Liver (tissue), 10 donors: ENCODE measurements at places on chromosomes 1 and 21. TPM values are rescaled to one million over a fixed set of nuclear protein-coding genes. Genes with fewer than 3 reads are reported as not detected.

The CASZ1 gene
- 3.5 TPM for total RNA-seq

The TFF3 gene
- 0.50 TPM for total RNA-seq

The CACNA1S gene
- total RNA-seq = 0.33 TPM

GRCh38 chr1:11823366-11824137 lies 17.6 kb downstream of the CLCN6 start:
- DNase-seq = no peak
- no peaks in the 10 kb centered on the region for H3K4me1 ChIP-seq
- H3K27ac ChIP-seq = no peak overlapping the region

- DNase-seq = no peak
- H3K36me3 ChIP-seq = no peaks in the 10 kb centered on the region
- H3K4me1 ChIP-seq = no peaks in the 10 kb centered on the region
- H3K27ac ChIP-seq = no peak overlapping the region
Observed at GRCh38 chr1:9629445-9630201, 21.9 kb upstream of the PIK3CD start.

DNA sequence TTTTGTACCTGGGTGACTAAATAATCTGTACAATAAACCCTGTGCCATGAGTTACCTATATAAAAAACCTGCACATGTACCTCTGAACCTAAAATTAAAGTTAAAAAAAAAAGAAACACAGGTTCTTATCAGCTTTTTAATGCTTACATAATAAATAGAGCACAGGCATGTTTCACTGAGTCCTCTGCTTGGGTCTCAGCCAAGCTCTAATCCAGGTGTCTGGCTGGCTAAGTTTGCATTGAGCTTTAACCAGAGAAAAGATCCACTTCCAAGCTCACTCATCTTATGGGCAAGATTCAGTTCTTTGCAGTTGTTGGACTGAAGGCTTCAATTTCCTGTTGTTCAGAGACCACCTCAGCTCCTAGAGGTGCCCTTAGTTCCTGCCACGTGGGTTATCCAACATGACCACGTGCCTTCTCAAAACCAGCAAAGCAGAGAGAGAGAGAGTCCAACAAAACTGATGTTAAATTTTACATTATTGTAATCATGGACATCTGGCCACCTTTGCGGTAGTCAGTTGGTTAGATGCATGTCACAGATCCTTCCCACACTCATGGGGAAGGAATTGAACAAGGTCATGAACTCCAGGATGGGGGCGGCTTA lies 68.2 kb upstream of the TMPRSS2 start:
- H3K27me3 ChIP-seq = no peaks in the 10 kb centered on the region
- H3K36me3 ChIP-seq = no peaks in the 10 kb centered on the region
- no peak for DNase-seq
- peak overlapping the region; percentile 19 for H3K27ac ChIP-seq
- H3K4me1 ChIP-seq = peaks cover 29% of the 10 kb centered on the region

DNA sequence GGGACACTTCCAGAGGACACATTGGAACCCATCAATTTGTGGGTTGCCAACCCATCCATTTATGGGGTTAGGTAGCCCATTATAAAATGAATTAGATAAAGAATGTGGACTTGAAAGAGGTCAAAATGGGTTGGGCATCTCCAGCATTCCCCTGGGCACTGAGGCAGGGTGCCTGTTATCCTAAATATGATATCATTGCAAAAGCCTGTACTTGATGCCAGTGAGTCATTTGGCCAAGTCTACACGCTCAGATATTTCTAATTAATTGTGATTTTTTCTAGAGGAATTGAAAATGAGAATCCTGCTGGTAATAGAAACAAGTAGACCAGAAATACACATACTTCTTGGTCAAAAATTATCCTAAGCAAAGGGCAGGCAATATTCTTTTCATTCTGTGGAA lies 21.9 kb upstream of the NBL1 start:
- no peak overlapping the region for H3K4me3 ChIP-seq
- H3K36me3 ChIP-seq = peaks cover 14% of the 10 kb centered on the region
- H3K4me1 ChIP-seq = no peaks in the 10 kb centered on the region
- H3K27me3 ChIP-seq = no peaks in the 10 kb centered on the region

DNA sequence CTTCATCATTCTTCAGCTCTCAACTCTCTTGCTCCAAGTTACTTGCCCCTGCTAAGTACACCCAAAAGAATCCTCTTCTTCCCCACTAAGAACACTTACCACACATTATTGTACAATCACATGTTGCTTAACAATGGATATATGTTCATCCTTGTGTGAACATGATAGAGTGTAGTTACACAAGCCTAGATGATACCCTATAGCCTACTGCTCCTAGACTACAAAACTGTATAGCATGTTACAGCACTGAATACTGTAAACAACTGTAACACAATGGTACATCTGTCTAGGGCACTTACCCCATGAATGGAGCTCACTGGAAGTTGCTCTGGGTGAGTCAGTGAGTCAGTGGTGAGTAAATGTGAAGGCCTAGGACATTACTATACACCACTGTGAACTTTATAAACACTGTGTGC lies 77.4 kb downstream of the RERE start:
- peaks cover 13% of the 10 kb centered on the region for H3K4me1 ChIP-seq
- H3K4me3 ChIP-seq = no peak overlapping the region
- no peaks in the 10 kb centered on the region for H3K36me3 ChIP-seq

DNA sequence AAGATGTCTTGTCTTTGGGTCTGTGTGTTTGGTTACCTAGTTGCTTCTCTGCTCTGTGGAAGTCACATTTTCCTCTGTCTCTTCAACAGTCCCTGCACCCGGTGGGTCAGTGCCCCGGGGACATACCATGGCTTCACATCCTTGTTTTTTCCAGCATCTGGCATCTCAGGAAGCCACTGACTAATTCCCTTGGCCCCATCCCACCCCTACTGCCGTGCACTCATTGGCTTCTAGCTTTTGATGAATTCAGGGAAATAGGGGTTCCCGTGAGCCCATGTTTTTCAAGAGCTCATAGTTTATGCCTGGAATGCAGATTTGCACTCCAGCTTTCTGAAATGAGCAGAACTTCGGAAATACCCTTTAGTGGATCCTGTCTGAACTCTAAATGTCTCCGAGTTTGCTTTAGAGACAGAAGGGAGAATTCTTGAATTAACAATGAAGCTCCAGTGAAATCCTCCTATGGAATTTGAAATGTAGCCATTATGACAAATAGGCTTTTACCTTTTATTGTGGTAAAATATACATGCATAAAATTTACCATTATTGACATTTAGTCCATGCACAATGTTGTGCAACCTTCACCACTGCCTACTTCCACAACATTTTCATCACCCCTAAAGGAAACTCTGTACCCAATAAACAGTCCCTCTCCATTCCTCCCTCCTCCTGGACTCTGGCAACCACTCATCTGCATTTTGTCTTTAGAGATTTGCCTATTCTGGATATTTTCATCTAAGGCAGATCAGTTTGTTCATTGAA lies 67.5 kb downstream of the CLIC6 start:
- no peaks in the 10 kb centered on the region for H3K36me3 ChIP-seq
- no peak overlapping the region for H3K27ac ChIP-seq
- no peak overlapping the region for H3K4me3 ChIP-seq
- DNase-seq = no peak
- H3K27me3 ChIP-seq = no peaks in the 10 kb centered on the region

- no peak overlapping the region for H3K4me3 ChIP-seq
- H3K27ac ChIP-seq = no peak overlapping the region
- H3K36me3 ChIP-seq = no peaks in the 10 kb centered on the region
Observed at GRCh38 chr1:25645637-25646400, 29.2 kb downstream of the MAN1C1 start.

DNA sequence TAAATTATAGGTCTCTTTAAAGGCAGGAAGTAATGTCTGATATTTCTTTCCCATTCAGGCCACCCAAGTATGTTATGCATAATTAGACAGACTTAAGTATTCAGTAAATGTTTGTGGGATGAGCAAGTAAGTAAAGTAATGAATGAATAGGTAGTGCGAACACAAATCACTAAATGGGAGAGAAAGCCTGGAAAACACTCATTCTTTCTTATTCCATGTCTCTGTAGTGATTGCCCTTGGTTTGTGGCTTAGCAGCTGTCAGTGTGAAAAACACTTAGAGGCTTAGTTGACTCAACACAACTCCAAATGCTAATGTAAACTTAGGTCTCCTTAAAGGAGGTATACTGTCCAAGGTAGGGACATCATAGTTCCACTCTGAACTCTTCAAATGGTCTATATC lies 182.5 kb downstream of the ZC3H11B start:
- no peak overlapping the region for H3K4me3 ChIP-seq
- no peaks in the 10 kb centered on the region for H3K27me3 ChIP-seq
- DNase-seq = no peak
